ENCODE measurements at places on chromosomes 2 and 18. TPM values are rescaled to one million over a fixed set of nuclear protein-coding genes. Genes with fewer than 3 reads are reported as not detected.

Gene ENOSF1
- 21.9 TPM for total RNA-seq

Gene CENPO
- 28.7 TPM for total RNA-seq

Gene COLEC11
- total RNA-seq = 0.65 TPM

Gene SLC5A7
- not detected for total RNA-seq

Gene BCS1L
- total RNA-seq = 27.4 TPM
